ENCODE measurements at places on chromosomes 7 and 10. TPM values are rescaled to one million over a fixed set of nuclear protein-coding genes. Genes with fewer than 3 reads are reported as not detected.

DNA sequence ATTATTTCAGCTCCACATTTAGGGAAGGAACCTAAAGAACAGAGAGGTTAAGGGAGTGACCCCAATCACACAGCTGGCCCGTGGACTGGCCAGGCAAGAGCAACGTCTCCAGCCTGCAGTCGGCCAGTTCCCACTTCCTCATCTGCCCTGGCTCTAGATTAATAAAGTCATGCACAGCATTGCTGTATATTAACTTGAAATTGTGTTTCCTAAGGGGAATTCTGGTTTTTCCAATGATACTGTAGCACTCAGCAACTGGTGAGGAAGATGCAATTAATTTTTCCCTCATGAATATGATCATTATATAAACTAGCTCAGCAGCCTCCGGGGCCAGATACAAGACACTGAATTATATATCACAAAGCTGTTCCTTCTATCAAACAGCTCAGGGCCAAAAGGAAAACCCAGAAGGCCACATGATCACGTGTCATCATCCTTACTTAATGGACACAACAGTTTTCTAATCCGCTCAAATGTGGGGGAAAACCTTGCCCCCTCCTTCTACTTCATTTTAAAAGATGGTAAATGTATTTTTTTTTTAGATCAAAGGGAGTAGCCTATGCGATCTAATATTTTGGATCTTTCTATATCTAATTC lies 295.3 kb upstream of the PRKCQ start:
- no peak for DNase-seq

- DNase-seq = no peak
Measured at GRCh38 chr10:132129431-132129830, 57.3 kb upstream of the DPYSL4 start.

Gene OR6V1
- total RNA-seq = not detected

GRCh38 chr7:126856691-126857291 lies 395.9 kb downstream of the GRM8 start:
- no peak for DNase-seq

Gene PRSS37
- total RNA-seq = not detected

Gene HMX2
- not detected for total RNA-seq
